Large intestine (tissue), 12 donors: ENCODE measurements at places on chromosomes 5 and 9.
A peak's percentile ranks its signal among the peaks of the same experiment; 100 is the strongest.

GRCh38 chr9:94967482-94967881 lies 241.0 kb downstream of the AOPEP start:
- DNase-seq = peak; percentile 66

GRCh38 chr5:80701597-80701996 lies 46.8 kb upstream of the DHFR start:
- no peak for DNase-seq

GRCh38 chr5:35266276-35266675 lies 36.0 kb upstream of the PRLR start:
- no peak for DNase-seq

DNA sequence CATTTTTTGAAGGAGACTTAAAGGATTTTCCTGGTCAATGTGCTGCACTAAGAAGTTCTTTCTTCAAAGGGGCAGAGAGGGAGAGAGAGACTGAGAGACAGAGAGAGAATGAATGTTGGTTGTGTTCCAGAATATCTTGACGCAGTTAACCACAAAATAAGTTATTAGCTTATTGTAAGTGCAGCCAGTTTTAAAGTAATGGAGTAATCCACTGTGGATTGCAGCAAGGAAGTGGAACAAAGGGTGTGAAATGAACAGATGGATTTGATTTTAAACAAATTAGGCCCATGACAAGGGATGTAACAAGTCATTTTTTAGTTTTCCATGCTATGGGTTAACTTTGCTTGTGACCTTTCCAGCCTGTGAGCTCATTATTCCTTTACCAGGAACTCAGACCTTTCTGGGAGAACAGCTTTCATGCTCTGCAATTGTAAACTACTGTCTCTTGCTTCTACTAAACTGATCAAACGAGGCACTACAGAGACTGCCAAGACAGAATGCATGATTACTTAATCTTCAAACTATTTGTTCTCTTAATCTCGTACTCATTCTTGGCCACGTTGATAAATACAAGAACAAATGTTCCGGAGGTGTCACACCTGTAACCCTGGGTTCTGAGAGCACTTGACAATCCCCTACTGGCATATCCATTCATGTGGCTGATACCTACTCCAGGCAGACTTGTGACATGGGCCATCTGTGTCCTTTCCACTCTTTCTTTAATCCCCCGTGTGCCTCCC lies 131.1 kb downstream of the TLE1 start:
- no peak for DNase-seq

GRCh38 chr5:43553381-43553780 lies 3.5 kb downstream of the PAIP1 start:
- no peak for DNase-seq
